Stimulated activated CD8-positive, alpha-beta memory T cell treated with anti-CD3 and anti-CD28 coated beads, Interleukin-15, amount 100 ng/mL, for 4 hours (primary cell): ENCODE measurements at places on chromosomes 6 and 20.

DNA sequence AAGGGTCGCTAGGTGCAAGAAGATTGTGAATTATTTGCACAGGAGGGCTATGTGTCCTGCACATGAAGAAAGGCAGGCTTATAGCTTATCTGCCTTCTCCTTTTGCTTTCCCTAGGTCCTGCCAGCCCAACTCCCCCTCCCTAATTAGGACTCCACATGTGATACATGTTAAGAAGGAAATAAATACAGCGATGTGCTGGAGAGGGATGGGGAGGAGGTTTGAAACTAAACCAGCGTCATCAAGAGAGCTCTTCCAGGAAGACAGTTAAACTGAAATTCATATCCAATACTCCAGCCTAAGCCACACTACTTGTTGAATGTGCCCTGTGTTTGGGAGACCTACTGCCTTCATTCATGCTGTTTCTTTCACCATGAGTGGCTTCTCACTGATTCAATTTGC, 34.9 kb upstream of the UTRN start:
- no peak for DNase-seq

GRCh38 chr6:143127941-143128680, 67.4 kb downstream of the AIG1 start:
- DNase-seq, result no peak

- DNase-seq, result no peak
Observed at GRCh38 chr6:5095236-5095635, 10.1 kb downstream of the PPP1R3G start.

DNA sequence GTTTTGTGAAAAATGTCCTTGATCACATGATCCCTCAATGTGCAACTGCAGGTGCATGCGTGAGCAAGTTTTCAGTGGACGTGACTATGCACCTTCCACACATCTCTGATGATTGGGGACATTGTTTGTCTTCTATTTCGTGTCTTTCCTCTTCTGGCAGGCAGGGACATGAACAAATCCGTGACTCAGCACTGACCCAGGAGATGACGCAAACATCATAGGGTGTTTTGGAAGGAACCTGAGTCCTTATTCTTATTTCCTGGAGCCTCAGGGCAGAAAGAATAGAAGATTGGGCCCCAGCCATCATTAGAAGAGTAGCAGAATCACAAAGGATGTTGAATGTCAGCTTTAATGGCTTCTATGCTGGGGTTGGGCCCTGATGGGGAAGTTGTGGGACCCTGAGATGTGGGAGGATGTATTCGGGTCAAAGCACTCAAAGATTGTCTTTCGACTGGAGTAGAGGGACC, 11.9 kb upstream of the SIRPD start:
- no peak for DNase-seq

- DNase-seq, result no peak
Observed at GRCh38 chr6:161010418-161010817, 18.8 kb downstream of the MAP3K4 start.
